Smooth muscle cell of the coronary artery (primary cell): ENCODE measurements at places on chromosomes 3 and 15. TPM values are rescaled to one million over a fixed set of nuclear protein-coding genes. Genes with fewer than 3 reads are reported as not detected.

EOMES gene
- not detected in 2 replicates for total RNA-seq

PLCB2 gene
- total RNA-seq: 0.12 and 0.23 TPM in 2 replicates

INSYN1 gene
- total RNA-seq: 0.45 and 20.1 TPM in 2 replicates

RNU5B-1 gene
- total RNA-seq: not detected in 2 replicates

BSN gene
- under 0.01 and 0.08 TPM in 2 replicates for total RNA-seq

FOXB1 gene
- not detected in 2 replicates for total RNA-seq

P2RY14 gene
- not detected in 2 replicates for total RNA-seq

CAMP gene
- total RNA-seq: not detected in 2 replicates

ADGRG7 gene
- 0.12 TPM in 1 of 2 replicates, not detected in the other for total RNA-seq

SAMMSON gene
- not detected in 2 replicates for total RNA-seq

CACNA2D2 gene
- total RNA-seq: under 0.01 TPM in 1 of 2 replicates, not detected in the other

SYNPR gene
- total RNA-seq: not detected in 2 replicates

NANOGP8 gene
- not detected in 2 replicates for total RNA-seq

THSD4 gene
- total RNA-seq: 13.7 and 23.1 TPM in 2 replicates

BAHD1 gene
- total RNA-seq: 4.1 and 4.2 TPM in 2 replicates

FAH gene
- 24.1 and 68.3 TPM in 2 replicates for total RNA-seq

LRTM1 gene
- total RNA-seq: not detected in 2 replicates

GPR160 gene
- 0.12 and 0.15 TPM in 2 replicates for total RNA-seq

DNAH12 gene
- total RNA-seq: under 0.01 TPM in 2 replicates

IQCF5 gene
- not detected in 2 replicates for total RNA-seq

CHRNB4 gene
- total RNA-seq: not detected in 2 replicates

CLDN16 gene
- total RNA-seq: under 0.01 TPM in 1 of 2 replicates, not detected in the other

OIP5 gene
- 2.2 TPM in 1 of 2 replicates, not detected in the other for total RNA-seq

PXYLP1 gene
- 5.4 and 8.6 TPM in 2 replicates for total RNA-seq

COMMD2 gene
- 8.8 and 27.3 TPM in 2 replicates for total RNA-seq

KCNH8 gene
- not detected in 2 replicates for total RNA-seq

FRMD4B gene
- total RNA-seq: 0.70 and 3.2 TPM in 2 replicates

FAM3D gene
- not detected in 2 replicates for total RNA-seq

STXBP5L gene
- not detected in 2 replicates for total RNA-seq

TGM4 gene
- 0.15 TPM in 1 of 2 replicates, not detected in the other for total RNA-seq

NPAP1 gene
- total RNA-seq: not detected in 2 replicates

GHSR gene
- total RNA-seq: not detected in 2 replicates

RLBP1 gene
- total RNA-seq: not detected in 2 replicates

BUB1B gene
- total RNA-seq: 2.9 and 7.0 TPM in 2 replicates

SLC27A2 gene
- not detected in 2 replicates for total RNA-seq

CPLX3 gene
- not detected in 2 replicates for total RNA-seq

KIF15 gene
- total RNA-seq: 0.70 and 3.5 TPM in 2 replicates

C3orf22 gene
- not detected in 2 replicates for total RNA-seq

THOC7 gene
- 16.0 and 37.8 TPM in 2 replicates for total RNA-seq

PDZRN3 gene
- total RNA-seq: 14.3 and 132 TPM in 2 replicates

GABRR3 gene
- not detected in 2 replicates for total RNA-seq

SLC9C1 gene
- 0.70 and 0.75 TPM in 2 replicates for total RNA-seq

HSPBAP1 gene
- total RNA-seq: 3.7 and 4.6 TPM in 2 replicates

TMEM44 gene
- 8.4 and 35.2 TPM in 2 replicates for total RNA-seq

GPR87 gene
- total RNA-seq: not detected in 2 replicates

IQCH gene
- total RNA-seq: 1.3 and 2.1 TPM in 2 replicates

TF gene
- under 0.01 and 0.30 TPM in 2 replicates for total RNA-seq

WDR49 gene
- 0.08 and 0.12 TPM in 2 replicates for total RNA-seq

CEP19 gene
- 1.6 and 4.3 TPM in 2 replicates for total RNA-seq

CHRNA7 gene
- total RNA-seq: 0.23 and 0.83 TPM in 2 replicates

PIGBOS1 gene
- total RNA-seq: 2.8 and 5.6 TPM in 2 replicates

MGLL gene
- 7.4 and 18.7 TPM in 2 replicates for total RNA-seq

ZNF80 gene
- total RNA-seq: not detected in 2 replicates

NBEAL2 gene
- total RNA-seq: 1.5 and 2.3 TPM in 2 replicates

FBXL22 gene
- total RNA-seq: 0.53 TPM in 1 of 2 replicates, not detected in the other

LHFPL4 gene
- total RNA-seq: 0.12 TPM in 1 of 2 replicates, not detected in the other

TERB2 gene
- total RNA-seq: not detected in 2 replicates

RPUSD3 gene
- total RNA-seq: 18.5 and 23.9 TPM in 2 replicates

MYO1E gene
- 49.2 and 85.2 TPM in 2 replicates for total RNA-seq
